ENCODE measurements at places on chromosomes 5 and 9.

- DNase-seq = no peak
Observed at GRCh38 chr5:17148481-17148880, 69.0 kb upstream of the BASP1 start.

DNA sequence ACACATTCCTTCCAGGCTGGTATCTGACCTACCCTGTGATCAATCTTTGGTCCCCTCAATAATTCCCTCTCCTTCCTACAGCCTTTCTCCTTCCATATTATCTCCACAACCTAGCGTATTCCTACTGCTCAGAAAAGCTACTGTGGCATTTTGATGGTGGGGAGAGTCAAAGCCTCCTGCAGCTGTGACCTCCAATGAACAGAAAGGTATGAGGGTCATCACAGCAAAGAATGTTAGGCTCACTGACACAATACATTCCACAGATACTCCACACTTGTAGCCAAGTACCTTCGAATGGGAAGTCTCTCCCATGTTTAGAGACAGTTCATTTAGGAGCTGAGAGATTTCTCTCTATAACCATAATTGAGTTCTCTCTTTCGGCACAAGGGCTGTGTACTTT lies 5.9 kb downstream of the FBN2 start:
- no peak for DNase-seq

GRCh38 chr5:129541648-129542251 lies 81.7 kb downstream of the ADAMTS19 start:
- no peak for DNase-seq

DNA sequence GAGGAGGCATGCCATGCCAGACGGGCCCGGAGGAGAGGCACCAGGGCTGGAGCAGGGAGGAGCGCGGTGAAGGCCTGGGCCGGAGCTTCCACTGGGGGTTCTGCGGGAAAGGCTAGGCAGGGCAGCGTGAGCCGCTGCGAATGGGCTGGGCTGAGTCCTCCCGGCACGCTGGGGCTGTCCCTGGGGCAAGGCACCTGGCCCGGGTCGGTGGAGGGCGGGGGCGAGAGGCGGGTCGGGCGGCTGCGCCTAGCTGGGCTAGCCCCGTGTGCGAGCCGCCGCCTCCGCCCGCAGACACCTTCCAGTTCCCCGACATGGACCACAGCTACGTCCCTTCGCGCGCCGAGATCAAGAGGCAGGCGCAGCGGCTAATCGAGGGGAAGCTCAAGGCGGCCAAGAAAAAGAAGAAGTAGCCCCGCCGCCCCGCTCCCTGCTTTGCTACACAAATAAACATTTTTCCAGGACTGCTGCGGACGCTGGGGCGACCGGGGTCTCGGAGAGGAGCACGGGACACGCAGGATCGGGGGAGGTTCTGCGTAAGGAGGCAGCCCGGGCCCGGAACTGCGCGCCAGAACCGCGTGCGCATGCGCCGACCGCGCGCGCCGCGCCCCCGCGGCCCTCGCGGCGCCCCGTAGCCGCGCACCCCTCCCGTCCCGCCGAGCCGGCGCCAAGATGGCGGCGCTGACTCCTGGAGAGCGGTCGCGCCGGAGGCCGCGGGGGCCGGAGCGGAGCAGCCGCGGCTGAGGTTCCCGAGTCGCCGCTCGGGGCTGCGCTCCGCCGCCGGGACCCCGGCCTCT lies at the start of gene RABL6:
RABL6 (plus strand) TSS at position 668 of the 794 bp plus-strand sequence. CDS start 249 bp downstream, outside the sequence.
- DNase-seq = peak; percentile 83

DNA sequence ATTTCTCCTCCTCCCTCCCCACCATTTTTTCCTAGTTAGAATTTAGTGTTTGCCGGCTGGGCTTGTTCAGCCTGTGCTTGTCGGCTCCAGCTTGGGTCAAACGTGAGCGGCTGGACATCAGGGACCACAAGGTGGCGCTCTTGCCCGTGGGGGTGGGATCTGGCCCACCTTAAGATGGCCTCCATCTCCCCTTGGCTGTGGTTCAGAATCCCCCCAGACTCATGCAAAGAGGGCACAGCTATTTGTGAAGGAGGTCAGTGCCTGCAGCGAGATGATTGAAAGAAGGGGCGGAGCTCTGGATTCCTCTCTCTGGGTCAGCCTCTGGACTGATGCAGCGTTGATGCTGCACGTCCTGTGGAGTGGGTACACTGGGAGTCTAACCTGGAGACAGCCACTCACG lies 283.3 kb upstream of the TUT7 start:
- DNase-seq = peak; percentile 45

GRCh38 chr9:83920469-83920926 lies 734 bp downstream of the KIF27 start:
- peak; percentile 58 for DNase-seq

GRCh38 chr5:81925009-81925408 lies 46.8 kb upstream of the ATG10 start:
- DNase-seq = no peak

DNA sequence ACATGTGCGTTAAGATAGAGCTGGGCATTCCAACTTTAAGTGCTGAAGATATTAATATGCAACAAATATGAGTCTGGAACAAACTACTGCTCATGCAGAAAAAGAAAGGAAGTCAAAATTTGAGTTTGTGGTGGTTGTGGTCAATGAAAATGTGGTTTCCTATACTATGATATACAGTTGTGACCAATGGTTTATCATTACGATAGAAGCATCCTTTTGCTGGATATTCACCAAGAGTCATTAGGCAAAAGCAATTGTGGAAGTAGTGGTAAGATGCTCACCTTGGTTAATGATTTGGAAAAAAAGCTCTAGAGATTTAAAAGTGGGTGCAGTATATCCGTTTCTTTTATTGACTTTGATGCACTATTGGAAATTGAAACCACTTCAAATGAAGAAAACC lies 1007.0 kb downstream of the NR2F1-AS1 start:
- DNase-seq = no peak
